SK-N-SH treated with all-trans-retinoic acid at 6 μM for 48 hours (cell line): ENCODE measurements at places on chromosomes 6 and 20.
A peak's percentile ranks its signal among the peaks of the same experiment; 100 is the strongest.

GRCh38 chr6:141752677-141753076 is 380.0 kb upstream of the GJE1 start:
- no peak for ATAC-seq

GRCh38 chr6:35262596-35262995 is 3.1 kb downstream of the ZNF76 start:
- ATAC-seq = no peak

DNA sequence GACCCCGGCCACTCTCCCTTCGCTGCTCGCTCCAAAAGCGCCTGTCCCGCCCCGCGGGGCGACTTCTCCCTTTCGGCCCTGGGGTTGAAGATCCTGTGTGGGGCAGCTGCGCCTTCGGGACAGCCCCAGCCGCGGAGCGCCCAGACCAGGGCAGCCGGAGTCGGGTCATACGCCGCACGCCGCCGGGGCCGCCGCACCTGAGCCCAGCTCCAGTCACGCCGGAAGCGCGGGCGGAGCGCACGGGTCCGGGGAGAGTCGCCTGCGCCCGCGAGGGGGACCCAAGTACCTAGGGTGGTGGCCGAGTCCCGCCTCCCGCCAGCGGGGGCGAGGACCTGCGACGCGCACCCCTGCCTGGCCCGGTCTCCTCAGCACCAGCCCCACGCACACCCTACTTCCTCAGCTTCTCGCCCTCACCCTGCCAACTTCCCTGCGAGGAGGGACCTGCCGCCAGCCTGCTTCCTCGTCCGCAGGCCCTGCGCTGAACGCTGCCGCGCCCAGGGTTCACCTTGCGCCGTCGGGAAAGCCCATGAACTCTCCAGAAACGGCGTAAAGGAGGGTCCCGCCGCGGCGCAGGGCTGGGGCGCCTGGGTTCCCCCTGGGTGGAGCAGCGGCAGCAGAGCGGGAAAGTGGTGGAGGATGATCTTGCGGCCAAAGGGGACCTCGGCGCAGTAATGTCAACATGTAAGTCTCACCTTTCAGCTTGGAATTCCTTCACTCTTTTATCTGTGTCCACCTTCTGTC is at the start of gene ADGRG6:
Gene ADGRG6, plus strand, starts transcription at position 357 of the 741 bp plus-strand sequence. Its CDS starts 323 bp downstream, at position 680.
- peak; percentile 52 for ATAC-seq

GRCh38 chr20:3635346-3635745 is 27.9 kb downstream of the GFRA4 start:
- no peak for ATAC-seq

- no peak for ATAC-seq
Observed at GRCh38 chr6:46138281-46138680, 8.5 kb downstream of the ENPP4 start.

- no peak for ATAC-seq
Observed at GRCh38 chr6:33689879-33690278, 21.6 kb downstream of the UQCC2 start.

DNA sequence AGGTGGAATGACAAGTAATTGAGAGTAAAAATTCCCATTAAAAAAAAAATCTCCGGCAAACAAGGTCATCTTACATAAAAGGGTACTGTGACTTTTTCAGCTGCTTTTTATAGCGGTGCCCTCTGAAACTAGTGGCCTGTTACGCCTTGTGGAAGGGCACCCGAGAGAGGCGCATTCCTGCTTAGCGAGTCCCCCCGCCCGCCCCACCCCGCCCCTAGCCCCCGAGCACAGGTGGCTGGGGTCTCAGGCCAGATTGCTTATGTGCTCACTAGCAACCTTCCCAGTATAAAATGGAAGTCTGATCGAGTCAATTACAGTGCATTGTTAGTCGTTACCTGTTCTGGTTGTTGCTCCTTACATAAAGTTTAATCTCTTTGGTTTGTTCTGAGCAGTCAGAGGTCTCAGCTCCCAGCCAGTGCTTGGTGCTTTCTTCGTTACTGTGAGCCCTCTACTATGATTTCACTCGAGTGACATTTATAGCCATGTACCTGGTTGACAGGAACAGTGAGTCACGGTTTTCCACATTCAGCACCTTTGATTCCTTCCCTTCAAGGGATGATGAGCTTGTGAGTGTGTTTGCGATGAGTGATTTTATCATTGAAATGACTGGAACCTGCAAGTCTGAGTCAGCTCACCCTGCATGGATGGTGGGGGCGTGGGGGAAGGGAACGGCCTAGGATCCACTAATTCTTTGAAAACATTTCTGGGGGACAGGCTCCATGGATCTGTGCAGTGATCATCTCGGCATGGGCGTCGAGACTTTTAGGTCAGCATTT is 47.6 kb downstream of the ZDHHC14 start:
- peak; percentile 20; the same call in 2 of the 3 replicates for ATAC-seq

DNA sequence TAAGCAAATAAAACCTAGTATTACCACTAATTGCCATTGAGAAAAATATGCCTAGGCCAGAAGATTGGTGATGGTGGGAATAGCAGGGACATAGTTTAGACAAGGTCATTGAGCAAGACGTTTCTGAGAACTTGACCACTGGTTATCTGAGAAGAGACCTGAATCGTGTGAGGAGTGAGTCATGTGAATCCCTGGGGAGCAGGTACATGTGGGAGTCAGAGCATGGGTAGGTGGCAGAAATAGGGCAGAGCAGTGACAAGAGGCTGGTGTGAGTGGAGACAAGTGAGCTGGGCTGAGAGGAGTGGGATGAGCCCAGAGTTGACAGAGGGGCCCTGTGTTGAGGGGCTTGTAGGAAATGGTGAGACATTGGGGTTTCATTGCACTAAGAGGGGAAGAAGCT is 16.4 kb downstream of the MICA start:
- ATAC-seq = no peak

DNA sequence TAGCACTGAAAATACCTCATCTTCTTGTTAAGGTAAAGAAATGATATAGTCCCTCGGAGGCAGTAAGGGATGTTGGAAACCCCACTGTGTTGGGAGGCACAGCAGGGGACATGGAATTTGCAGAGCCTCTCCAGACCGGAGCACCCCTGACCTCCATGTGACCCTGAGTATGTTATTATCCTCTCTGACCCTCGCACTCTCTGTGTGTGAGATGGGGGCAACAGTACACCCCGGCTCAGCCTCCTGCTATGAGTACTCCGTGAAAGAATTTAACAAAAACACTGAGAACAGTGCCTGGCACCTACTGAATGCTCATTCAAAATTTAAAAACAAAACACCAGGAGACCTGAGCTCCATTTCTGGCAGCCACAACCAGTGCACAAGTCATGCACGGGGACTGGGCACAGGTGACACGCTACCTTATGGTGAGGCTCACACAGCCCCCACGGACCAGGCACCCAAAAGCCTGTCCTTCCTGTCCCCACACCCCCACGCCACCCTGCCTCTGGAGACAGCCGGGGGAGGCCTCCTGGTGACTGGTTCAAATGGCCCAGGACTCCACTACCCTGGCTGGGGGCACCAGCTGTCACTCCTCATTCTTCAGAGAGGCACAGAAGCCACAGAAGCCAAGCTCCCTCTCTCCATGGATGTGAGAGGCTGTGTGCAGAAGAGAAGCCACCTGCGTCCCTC is 6.1 kb downstream of the NINL start:
- no peak for ATAC-seq

DNA sequence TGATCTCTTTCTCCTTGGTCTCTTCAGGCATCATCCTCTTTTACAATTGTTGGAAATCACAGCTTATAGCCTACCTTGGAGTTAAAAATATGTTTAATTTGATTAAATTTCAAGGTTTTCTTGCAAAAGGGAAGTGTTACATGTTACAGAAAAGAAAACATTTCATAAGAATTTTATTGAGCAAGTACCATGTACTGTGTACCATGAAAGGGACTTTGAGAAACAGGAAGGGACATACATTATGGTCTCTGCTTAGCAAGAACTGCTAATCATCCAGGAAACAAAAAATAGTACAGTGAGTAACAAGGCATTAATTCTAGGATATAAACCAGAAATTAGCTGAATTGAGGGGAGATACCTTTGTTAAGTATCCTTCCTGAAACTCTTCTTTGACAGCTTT is 145.3 kb upstream of the SPACA1 start:
- ATAC-seq = no peak

DNA sequence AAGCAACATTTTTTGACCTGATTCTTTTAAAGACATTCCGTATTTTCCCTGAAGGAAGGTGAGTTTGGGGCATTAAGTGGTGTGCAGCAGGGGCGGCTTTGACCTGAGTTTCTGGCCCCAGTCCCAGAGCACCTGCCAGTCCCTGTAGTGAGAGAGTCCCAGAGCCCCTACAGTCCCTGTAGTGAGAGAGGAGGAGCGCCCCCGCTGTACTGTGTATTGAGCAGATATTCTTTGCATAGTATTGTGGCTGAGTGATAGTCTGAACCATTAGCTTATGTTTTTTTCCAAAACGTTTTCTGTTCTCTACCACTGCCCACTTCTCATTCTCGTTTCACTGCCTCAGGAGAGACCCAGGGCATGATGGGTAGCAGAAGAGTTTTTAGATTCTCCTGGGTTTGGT is 17.2 kb upstream of the SH3BGRL2 start:
- ATAC-seq = no peak

DNA sequence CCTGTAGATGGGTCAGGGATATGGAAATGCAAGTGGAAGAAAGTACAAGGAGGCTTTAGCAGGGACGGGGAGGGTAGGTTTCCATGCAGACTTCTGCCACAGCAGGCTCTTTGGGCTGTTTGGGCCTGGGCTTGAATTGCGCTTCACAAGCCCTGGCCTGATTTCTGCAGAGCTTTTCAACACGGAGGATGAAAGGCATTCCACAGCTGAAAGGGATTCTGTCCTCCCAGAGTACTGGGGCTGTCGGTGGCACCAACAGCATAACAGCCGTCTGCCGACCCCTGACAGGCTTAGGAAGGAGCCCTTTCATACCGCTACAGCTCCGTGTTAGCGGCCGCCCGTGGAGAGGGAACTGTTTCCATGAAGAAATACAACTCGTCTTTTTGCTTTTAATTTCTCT is 22.9 kb upstream of the TBC1D7 start:
- ATAC-seq = no peak

DNA sequence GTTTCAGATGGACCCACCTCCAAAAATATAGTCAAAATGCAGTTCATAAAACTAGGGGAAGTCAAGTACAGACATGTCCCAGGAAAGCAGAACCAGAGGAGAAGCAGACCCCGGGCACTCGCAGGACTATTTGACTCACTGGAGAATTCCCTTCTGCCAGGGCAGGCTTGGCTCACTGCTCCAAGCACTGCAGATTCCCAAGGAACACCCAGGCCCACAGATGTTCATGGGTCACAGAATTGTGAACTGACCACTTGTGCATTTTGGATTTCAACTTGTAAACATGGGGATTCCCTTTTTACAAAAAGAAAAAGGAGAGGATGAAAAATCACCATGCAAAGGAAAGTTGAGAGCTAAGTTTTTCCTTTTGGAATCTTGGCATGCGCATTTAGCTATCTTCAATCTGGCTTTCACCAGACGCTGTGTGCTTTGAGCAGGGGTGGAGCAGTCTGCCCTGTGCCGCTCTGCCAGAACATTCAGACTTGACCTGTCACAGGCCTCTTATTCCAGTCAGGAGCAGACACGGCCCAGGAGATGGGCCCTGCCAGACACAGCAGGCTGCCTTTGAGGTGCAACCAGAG is 237.5 kb upstream of the TAB2 start:
- ATAC-seq = peak; percentile 75

DNA sequence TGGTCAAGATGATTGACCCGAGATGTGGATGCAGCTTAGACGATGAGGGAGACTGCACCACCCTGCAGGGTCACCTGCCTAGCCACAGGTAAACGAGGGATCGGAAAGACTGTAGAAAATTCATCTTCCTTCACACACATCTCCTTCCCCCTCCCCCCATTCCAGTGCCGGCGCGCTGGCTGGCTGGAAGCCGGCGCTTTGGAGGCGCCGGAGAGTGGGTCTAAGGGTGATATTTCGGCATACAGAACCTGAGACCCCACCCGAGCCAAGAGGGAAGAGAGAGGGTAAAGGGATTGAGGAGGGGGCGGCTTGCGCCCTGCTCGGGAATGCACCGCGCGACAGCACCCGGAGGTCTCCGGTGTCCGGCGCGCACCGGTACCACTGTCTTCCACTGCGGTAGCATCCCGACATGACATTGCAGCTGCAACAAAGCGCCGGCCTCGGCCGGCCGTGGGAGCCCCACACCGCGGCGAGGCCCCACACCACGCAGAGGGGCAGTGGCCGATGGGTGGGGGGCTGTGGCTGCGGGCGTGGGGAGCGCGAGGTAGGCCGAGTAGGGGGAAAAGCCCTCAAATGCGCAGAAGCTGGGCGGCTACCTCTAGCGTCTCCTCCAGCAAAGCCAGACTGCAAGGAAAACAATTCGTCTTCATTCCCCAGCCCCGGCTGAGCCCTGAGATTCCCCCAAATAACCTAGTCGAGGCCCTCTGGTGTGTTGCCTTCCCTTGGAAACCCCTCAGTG is 984 bp downstream of the TNFRSF21 start:
- ATAC-seq = peak; percentile 68

DNA sequence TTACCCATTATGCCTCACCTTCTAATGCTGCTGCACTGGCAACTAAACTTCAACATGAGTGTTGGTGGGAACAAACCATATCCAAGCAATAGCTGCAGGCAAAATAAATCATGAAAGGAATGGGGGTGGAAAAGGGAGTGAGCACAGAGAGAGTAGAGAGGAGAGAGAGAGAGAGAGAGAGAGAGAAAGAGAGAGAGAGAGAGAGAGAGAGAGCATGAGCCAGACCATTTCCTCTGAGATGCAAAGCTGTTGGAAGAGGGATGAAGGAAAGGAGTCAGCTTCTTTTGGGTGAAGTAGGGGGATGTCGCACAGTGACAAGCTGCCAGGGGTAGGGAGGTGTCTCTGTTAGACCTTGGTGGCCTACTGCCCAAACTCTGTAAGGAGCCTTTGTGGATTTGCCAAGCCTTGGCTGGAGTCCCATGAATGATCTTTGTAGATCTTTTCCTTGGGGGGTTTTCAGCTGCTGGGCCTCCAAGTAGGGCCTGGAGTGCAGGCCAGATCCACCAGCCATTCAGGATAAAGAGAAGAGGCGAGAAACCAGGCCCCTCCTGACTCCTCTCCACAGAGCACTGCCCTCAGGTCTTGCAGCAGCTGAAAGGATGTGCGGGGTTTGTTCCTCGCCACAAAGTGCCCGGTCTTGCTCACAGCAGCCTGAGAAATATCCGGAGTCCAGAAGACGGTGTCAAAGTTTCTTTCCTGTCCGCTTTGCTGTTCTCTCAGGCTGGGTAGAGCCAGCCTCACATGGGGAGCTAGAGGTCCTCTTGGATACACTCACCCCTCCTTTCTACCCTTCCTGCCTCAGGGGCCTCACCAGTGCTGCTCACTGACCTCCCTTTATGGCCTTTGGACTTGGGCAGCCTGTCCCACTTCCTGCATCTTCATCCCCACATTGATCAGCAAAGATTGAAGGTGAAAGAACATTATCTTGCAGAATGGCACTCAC is 17.8 kb downstream of the BTBD3 start:
- ATAC-seq = no peak
